ENCODE measurements at places on chromosomes 16 and 17. TPM values are rescaled to one million over a fixed set of nuclear protein-coding genes. Genes with fewer than 3 reads are reported as not detected.

DNA sequence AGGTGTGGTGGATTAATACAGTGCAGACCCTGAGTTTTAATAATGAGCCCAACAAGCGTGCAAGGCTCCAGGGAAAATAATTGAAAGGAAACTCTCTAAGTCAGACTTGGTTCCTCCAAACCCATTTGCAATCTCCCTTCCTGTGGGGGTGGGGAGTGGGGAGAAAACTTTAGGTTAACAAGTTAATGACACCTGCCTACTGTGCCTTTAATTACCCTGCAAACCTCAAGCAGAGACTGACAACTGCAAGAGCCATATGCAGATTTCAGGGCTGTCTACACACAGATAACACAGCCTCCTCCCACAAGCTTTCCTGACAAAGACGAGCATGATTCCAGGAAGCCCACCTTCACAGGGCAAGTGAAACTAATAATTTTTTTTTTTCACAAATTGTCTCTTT is 359.3 kb downstream of the HS3ST4 start:
- no peaks in the 10 kb centered on the region for H3K4me1 ChIP-seq
- H3K27me3 ChIP-seq: no peaks in the 10 kb centered on the region
- no peak overlapping the region for H3K4me3 ChIP-seq
- no peaks in the 10 kb centered on the region for H3K36me3 ChIP-seq

DNA sequence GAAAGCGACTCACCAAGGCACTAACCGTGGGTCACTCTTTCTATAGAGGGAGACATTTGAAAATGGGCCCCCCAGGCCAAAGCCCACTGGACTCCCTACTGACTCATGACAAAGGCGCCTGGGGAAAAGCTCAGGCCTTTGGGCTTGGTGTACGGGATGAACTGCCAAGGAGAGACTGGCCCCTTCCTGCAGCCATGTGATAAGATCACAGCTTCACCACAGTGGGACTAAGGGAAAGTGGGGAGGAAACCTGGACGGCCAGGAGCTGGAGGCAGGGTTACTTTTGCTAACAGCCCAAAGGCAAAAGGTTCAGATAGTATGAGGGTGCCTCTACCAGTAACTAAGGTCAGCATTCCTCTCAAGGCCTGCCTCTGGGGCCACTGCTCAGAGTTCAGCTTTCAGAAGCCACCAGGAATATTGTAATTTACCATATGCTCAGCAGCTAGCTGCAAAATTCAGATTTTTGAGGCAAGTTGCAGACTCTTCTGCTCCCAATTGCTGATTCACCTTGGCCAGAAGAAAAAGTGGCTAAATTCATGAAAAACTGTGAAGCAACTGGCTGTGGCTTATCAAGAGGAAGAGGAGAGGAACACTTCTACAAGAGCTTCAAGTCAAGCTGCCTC is 37.1 kb upstream of the SLC25A19 start:
- H3K4me1 ChIP-seq: no peaks in the 10 kb centered on the region
- H3K27me3 ChIP-seq: no peaks in the 10 kb centered on the region
- H3K36me3 ChIP-seq: peaks cover 31% of the 10 kb centered on the region

- no peaks in the 10 kb centered on the region for H3K36me3 ChIP-seq
- no peaks in the 10 kb centered on the region for H3K4me1 ChIP-seq
- no peak overlapping the region for H3K4me3 ChIP-seq
- H3K27ac ChIP-seq: no peak overlapping the region
- no peaks in the 10 kb centered on the region for H3K27me3 ChIP-seq
These were observed 29.8 kb upstream of the RASD1 start for GRCh38 chr17:17525956-17526355.

DNA sequence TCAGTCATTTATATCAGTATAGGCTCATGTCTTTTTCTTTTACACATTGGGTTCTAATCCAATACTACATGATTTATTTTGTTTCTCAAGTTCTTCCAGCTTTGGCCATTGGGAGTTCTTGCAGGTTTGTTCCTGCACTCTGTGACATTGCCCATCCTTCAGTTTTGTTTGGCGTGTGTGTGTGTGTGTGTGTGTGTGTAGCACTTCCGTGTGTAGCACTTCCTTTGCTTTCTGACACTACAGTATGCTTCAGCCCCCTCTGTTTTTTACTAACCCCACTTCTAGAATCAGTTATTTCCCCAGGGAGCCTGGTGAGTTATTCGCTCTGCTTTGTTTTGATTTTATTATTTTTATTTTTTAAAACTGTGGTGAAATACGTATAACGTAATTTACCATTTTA is 75.6 kb upstream of the LGALS9 start:
- H3K27ac ChIP-seq: no peak overlapping the region
- H3K27me3 ChIP-seq: no peaks in the 10 kb centered on the region
- peaks cover 38% of the 10 kb centered on the region for H3K4me1 ChIP-seq
- H3K36me3 ChIP-seq: no peaks in the 10 kb centered on the region

- H3K27ac ChIP-seq: no peak overlapping the region
- peaks cover 24% of the 10 kb centered on the region for H3K36me3 ChIP-seq
- no peak for DNase-seq
These were observed 9.1 kb downstream of the NLE1 start for GRCh38 chr17:35132816-35133550.

Gene MIEF2
- 16.6 TPM for total RNA-seq

GRCh38 chr16:60206516-60206915 is 1472.4 kb upstream of the GOT2 start:
- H3K27me3 ChIP-seq: no peaks in the 10 kb centered on the region
- DNase-seq: no peak
- H3K4me1 ChIP-seq: no peaks in the 10 kb centered on the region

All from PC-3 (cell line).